Kidney tubule cell (primary cell): ENCODE measurements at places on chromosomes 1 and 21.
A peak's percentile ranks its signal among the peaks of the same experiment; 100 is the strongest.

DNA sequence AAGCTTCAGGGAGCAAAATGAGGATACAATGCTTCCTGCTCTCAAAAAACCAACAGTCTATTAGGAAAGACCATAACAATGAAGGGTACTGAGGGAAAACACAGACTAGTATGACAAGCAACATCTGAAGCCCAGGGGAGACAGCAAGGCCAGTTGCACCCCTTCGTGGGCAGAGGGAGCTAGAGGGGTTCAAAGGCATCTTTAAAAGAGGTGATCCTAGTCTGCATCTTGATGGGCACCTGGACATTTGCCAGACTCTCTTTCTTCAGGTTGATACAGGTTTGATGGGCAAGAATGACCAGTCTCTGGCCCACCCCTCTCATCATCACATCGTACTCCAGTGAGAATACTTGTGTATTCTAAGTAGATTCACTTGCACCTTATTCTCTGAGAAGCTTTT lies 177.7 kb downstream of the VAV3 start:
- DNase-seq = no peak

- no peak for DNase-seq
These were observed 44.2 kb downstream of the MTF2 start for GRCh38 chr1:93123201-93123783.

DNA sequence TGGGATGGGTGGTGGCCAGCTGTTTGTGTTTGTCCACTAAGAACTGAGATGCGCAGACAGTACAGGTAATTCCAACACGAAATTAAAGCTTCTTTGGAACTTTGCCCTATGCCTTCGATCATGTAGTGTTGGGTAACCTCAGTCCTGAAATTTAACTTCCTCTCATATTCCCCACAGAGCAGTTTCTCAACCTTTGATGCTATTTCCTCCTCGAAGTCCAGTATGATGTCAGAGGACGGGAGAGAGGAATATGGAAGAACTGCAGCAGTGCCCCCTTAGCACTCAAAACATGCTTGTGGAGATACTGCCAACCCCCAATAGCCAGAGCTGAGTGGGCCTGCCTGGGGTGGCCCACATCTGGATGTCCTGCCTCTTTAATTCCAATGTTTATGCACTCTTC lies 3.6 kb downstream of the LPAR3 start:
- no peak for DNase-seq

DNA sequence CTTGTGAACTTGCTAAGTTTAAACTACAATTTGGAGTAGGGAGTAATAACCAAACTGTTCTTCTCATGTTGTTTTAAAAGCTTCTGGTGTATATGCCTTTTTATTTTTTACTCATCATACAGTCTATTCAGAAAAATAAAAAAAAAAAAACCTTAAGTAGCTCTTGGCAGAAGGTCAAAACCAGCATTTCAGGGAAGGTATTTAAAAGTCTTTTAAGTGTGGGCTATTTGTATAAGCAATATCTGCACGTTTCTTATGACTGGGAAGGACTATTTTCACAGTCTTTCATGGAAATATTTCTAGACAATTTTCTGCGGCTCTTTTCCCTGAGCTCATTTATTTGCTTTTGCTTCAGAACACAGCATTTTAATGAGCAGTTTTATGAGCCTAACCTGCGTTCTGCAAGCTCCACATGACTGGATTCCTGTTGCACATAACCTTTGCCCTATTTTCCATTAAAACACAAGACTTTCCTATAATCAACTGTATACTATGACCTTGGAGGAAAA lies 60.9 kb upstream of the C1orf105 start:
- DNase-seq = peak; percentile 79

- DNase-seq = peak; percentile 70
These were observed at the start of gene TMCO4 for GRCh38 chr1:19799230-19800075. Gene TMCO4, minus strand, starts transcription at chr1:19799916. Its CDS starts 19,158 bp downstream, at chr1:19780758.

GRCh38 chr1:109826930-109827349 lies 63.2 kb upstream of the EPS8L3 start:
- DNase-seq = no peak

DNA sequence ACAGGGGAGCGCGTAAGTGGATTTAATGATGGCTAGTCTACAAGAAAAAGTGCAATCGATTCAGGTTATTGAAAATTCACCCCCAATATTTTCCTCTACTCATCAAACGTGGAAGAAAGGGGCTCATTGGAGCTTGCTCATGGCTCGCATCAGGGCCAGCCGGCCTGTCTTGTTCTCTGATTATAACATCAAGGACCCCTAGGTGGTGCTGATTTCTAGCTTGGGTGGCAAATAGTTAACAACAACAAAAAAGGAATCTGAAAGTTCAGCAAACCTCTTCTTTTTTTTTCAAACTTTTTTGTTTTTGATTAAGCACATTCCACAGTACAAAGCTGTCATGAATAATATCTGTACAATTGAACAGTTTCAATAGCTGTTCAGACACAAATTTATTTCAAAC lies 35.8 kb upstream of the SOD1 start:
- DNase-seq = no peak

- DNase-seq = peak; percentile 77
These were observed 177.7 kb downstream of the ADSS2 start for GRCh38 chr1:244273845-244274619.

GRCh38 chr1:3545363-3546047 lies 65.8 kb downstream of the MEGF6 start:
- no peak for DNase-seq

DNA sequence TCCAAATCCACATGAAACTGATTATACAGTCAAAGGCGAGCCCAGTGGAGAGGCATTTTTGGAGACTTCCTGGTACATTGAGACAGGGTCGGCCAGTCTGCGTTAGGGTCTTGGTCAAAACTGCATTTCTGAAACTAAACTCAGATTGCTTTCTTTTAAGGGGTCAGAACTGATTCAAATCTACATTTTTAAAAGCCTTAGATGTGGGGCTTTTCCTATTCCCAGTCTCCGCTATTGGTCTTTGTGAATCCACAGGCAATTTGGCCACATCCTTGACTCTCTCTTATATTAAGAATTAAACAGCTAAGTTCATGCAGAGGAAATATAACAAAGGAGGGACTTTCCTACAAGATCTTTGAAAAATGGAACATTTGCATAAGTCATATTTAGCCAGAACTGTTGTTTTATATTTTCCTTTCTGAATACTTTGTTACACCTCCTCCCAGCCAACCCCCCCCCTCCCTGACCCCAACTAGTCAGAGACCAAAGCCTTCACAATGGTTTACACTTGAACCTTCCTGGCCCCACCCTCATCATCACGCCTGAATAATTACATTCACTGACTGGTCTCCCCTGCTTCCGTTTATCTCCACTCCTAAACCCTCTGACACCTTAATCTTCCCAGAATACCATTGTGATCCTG lies 30.9 kb downstream of the SELL start:
- peak; percentile 28 for DNase-seq
